ENCODE measurements at places on chromosomes 11 and 22.

GRCh38 chr11:12832480-12833224 lies 158.4 kb downstream of the TEAD1 start:
- DNase-seq = no peak

GRCh38 chr22:46250035-46250782 lies at the start of gene CDPF1:
TSS of gene CDPF1 (minus strand) at chr22:46250293. CDS start at chr22:46248284, 2,009 bp downstream.
- DNase-seq = peak; percentile 79

DNA sequence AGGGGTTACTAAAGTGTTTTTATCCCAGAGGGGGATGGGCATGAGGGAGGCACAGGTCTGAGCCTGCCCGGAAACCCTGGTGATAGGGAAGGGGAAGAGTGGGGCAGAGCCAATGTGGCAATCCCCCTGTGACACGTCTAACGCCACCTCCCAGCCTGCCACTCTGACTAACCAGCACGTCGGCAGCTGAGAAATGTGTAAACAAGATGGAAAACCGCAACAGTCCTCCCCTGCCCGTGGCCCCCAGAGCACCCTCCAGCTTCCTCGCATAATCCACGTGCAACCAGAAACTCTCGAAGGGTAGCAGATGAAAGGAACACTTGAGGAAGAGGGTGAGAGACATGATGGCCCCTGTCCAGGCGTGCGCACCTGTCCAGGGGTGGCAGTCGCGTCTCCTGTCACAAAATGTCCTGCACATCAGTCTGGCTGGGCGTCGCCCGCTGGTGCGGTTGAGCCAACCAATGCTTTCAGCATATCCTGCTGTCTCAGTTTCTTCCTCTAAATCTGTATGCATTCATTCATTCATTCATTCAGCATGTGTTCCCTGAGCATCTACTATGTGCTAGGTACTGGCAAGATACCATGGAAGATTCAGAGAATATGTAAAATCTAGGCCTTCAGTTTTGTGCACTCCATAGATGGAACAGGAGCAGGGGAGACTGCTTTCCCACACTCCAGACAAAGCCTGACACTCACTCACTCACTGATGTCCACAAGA lies 4.5 kb downstream of the TMPRSS4 start:
- no peak for DNase-seq

DNA sequence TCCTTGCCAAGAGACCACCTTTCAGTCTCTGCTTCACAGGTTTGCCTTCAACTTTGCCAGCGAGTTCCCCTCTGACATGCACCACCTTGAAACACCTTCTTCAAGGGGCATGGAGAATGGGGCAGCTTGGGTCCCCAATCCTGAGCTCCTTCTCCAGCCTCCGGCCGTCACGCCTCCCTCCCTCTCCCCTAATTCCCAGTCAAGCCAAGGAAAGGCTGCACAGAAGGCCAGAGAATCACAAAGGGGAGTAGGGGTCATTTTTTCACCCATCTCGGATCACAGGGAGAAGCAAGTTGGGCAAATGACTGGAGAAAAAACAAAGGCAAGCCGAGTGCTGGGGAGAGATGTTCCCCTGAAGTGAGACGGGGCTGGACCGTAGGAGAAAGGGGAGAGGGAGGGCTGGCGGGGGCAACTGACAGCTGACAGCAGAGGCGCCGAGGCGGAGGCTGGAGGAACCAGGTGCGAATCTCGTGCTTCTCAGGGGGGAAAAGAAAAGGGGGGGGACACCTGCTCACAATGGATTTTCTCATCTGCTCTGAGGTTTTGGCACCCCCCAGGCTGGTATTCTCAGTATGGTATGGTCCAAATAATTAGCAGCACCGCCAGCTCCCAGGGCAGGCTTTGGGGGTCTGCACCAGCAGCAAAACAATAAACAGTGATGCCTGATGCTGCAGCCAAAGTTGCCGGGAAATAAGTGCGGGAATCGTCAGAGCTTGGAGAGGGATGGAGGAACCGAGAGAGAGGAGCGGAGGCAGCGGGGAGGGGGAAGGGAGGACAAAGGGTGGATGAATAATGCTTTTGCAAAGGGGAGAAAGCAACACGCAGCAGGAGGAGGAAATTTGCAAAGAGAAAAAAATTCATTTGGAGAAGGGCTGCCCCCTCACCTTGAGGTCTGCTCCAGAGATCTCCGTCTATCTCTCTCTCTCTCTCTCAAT lies 644 bp downstream of the YPEL4 start:
- DNase-seq = no peak

DNA sequence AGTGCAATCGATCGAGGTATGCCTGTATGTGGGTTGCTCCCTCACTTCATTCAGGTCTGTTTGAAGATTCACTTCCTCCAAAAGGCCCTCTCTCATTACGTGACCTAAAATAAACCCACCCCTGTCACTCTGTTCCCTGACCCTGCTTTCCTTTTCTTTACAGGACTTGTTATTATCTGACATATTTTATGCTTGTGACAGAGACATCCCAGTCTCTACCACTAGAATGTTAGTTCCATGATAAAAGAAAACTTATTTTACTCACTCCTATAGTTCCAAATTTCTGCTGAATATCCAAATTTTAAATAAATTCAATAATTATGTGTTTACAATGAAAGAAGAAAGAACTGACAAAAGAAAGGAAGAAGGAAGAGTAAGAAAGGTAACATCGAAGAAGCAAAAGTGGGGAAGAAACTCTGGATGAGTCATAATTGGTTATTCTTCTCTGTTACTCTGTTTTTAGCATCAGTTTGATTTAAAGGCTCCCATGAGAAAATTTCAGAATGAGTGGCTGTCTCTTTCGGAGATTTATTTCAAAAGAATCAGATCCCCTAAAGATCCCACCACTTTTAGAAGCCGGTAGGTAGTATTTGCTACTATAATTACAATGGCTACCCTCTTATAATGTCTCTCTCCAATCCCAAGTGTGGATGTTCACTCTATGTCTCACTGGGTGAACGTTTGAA lies 33.5 kb downstream of the ENTHD1 start:
- DNase-seq = no peak

DNA sequence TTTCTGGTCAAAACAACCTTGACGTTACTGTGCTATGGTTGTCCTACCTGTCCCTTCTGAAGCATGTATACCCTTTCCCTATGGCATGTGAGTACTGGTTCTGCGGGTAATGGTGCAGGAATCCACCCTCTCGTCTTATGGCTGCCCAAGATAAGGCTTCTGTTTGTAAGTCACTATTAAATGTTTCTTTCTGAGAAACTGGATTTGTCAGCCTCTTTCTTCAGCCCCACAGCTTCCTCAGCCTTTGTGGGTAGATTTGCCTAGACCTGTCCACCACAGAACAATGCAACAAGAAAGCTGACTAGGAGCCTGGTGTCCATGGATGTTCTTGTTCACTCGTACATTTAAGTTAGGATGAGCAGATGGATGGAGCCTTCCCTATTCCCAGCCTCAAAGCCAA lies 14.4 kb downstream of the MMP7 start:
- DNase-seq = no peak

DNA sequence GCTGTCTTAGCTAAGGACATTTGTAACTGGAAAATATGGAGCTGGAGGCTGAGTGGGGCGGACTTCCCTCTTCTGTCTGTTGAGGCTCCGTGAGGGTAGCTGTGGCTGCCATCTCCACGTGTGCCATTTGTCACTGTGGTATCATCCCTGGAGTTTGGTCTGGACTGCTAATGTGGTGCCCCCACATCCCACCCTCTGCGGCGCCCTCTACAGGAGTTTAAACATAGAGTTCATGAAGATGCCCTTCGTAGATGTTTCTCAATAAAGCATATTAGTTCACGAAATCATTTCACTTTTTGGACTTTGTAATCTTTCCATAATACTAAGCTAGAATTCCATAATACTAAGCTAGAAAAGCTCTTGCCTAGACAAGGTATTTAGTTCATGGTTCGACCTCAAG lies 52.4 kb downstream of the TECTA start:
- DNase-seq = no peak

DNA sequence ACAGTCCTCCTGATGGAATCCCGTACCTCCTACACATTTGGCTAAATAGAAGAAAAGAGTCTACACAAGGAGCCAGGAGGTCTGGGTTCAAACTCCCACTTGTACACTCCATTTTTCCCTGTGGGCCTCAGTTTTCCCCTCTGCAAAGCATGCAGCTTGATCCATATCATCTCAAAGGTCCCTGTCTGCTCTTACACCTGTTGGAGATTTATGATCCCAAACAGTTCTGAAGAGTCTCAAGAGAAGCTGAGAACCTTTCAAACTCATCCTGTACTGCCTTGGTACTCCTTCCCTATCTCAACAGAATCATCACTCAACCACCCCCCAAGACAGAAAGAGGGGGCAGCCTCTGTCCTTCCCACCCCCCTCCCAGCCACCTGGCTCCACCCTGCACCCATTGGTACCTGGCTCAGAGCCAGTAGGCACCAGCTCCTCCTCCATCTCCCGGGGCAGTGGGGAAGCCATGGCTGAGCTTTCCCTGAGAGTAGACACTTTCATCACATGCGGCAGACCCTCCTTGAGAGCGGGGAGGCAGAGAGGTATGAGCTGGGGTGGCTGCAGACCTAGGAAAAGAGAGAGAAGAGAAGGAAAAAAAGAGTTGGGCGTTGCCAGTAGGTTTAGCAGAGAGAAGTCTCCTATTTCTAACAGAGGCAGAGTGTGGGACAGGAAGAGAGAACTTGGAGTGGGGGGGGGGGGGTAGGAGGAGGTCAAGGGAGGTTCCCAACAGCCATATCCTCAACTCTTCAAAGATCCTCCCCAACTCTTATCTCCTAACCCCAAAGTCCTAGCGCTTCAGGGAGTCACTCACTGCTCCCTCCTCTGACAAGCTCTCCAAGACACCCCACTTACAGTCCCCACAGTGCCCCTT lies 3.1 kb downstream of the TNKS1BP1 start:
- no peak for DNase-seq

DNA sequence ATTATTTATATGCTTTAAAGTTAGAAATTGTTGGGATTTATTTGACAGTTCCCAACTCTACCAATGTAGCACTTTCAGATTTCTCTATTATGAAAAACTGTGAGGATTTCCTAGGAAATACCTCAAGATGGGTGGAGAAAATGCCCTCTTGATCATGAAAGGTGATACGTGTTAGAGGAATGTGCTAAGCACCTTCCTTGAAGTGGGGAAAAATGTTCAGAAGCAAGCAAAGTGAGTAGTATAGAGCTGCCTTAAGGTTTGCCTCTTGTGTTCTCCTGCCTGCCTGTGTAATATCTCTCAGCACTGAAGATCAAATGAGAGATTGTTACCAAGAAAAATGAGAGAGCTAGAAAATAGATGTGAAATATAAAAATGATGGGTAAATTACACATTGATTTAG lies 58.2 kb downstream of the YAP1 start:
- no peak for DNase-seq

- DNase-seq = no peak
Measured at GRCh38 chr11:76075716-76076115, 130.6 kb downstream of the WNT11 start.

GRCh38 chr11:10329935-10330334 lies 25.1 kb downstream of the ADM start:
- DNase-seq = no peak

DNA sequence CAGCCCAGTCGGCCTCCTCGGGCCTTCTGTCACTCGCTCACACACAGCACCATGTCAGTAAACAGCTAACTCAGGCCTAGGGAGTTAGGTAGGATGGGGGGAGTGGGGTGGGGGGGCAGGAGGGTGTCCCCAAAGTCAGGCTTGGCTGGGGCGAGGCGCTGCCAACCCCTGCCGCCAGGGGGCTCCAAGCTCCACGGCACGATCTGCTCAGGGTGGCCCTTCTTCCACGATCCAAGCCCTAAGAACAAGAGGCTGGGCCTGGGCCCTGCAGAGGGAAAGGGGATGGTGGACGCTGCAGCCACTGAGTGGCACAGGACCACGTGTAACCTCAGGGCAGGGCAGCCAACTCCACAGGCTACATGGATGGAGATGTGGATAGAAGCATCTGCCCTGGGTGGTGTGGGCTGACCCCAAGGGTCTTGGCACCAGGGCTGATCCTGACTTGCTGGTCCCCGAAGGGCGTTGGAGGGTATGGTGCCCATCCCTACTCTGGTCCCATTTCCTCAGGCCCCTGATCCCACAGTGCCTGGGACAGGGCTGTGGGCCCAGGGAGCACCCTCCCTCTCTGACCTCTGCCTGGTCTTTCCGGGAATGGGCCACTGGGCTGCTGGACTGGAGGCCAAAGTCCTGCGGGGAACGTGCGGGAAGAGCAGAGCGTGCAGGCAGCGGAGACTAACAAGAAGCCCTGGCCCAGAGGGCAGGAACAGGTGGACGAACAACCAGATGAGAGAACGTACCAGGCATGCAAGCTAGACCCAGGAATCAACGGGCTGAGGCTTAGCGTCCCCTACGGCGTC lies 29.1 kb upstream of the TXNRD2 start:
- peak; percentile 54 for DNase-seq

GRCh38 chr11:104343578-104343977 lies 179.6 kb upstream of the PDGFD start:
- DNase-seq = no peak

DNA sequence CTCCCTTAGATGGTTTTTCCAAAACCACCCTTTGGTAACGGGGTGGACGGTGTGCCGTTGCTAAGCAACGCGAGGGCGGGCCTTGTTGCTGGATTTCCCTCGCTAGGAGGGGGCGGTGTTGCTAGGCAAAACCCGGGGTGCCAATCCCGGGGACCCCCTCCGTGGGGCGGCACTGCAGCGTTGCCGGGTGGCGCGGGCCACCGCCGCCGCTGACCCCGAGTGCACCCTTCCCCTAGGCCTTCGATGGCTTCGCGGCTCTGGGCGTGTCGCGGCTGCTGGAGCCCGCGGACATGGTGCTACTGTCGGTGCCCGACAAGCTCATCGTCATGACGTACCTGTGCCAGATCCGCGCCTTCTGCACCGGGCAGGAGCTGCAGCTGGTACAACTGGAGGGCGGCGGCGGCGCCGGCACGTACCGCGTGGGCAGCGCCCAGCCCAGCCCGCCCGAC lies 8.9 kb downstream of the EHBP1L1 start:
- no peak for DNase-seq

GRCh38 chr22:19686946-19687345 lies 27.4 kb upstream of the SEPTIN5 start:
- no peak for DNase-seq

- no peak for DNase-seq
Measured at GRCh38 chr11:45318516-45318915, 32.4 kb upstream of the SYT13 start.

DNA sequence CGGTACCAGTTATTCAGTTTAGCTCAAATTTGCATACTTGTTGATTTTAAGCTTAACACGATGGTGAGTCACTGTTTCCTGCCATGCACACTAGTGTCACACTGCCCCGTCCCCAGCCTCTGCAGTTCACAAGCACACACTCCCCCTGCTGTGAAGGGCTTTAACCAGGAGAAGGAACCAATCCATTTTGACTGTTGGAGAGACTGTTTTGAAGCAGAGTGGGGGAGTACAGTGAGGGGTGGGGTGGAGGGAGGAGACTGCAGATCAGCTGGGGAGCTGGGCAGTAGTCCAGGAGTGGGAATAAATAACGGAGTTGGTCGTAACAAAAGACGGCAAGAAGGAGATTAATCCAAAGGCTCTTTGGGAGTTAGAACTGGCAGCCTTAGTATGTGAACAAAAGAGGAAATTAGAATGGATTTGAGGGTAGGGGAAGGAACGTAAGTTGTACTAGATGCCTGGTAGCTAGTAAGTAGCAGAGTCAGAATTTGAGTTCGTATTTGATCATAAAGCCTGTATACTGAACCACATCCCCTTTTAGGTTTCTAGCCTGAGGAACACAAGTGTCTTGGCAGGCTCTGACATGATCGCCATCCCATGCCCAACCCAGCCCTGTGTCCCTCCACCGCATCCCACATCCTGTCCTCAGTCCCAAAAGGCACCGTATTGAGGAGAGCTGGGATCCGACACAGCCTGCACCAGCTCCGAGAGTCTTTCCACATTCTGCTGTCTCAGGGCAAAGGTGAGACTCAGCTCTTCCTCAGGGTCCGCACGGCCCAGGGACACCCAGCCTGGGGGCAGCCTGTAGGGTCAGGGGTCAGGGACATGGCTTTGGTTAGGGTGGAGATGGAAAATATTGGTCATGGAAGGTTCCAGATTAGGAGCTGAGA lies 862 bp downstream of the TPP1 start:
- DNase-seq = peak; percentile 32

GRCh38 chr22:36238373-36239149 lies 766 bp downstream of the APOL2 start:
- DNase-seq = no peak

All from right lung (tissue), 10 donors.